ENCODE measurements at places on chromosomes 12 and 14. TPM values are rescaled to one million over a fixed set of nuclear protein-coding genes. Genes with fewer than 3 reads are reported as not detected.
A peak's percentile ranks its signal among the peaks of the same experiment; 100 is the strongest.

The CARMIL3 gene
- 13.0 TPM for total RNA-seq

The IFT43 gene
- total RNA-seq, result 17.5 TPM

The DPY19L2 gene
- 3.4 TPM for total RNA-seq

The PRB2 gene
- total RNA-seq, result not detected

DNA sequence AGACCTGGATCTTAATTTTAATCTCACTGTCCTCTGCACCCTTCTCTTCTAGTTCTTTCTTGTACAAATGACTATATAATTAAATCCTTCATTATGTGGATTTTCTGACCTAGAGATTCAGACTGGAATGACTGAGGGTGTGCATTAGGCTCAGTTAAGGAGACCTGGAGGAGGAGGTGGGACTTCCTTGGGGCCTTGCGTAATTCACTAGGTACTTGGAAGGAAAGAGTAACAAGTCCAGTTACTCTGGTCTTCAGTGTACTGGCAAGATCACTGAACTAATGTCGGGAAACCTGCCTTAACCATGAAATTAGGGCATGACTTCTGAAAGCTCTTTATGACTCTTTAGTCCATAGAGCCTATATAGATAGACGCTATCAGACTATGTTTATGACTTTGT lies 441.4 kb downstream of the EGLN3 start:
- no peak overlapping the region for H3K4me3 ChIP-seq
- H3K27ac ChIP-seq, result no peak overlapping the region
- no peaks in the 10 kb centered on the region for H3K27me3 ChIP-seq
- H3K4me1 ChIP-seq, result peaks cover 6% of the 10 kb centered on the region

DNA sequence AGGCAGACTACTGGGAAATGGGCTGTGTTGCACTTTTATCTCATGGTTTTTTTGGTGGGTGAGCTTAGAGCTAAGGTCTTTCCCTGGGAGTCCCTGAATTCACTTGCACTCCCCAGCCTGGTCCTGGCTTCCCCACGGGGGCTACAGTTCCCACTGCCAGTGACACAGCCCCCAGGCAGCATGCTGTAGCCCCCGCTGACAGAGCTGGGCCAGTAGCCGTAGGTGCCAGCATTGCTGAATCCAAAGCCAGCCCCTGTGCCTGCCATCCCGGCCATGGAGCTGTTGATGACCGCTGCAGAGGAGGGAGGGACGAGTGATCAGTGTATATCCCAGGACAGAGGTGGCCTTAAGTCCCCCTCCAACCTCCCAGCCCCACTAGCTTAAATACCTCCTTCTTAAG lies 6.9 kb upstream of the KRT72 start:
- DNase-seq, result no peak
- H3K27ac ChIP-seq, result no peak overlapping the region
- H3K36me3 ChIP-seq, result no peaks in the 10 kb centered on the region
- H3K27me3 ChIP-seq, result peaks cover 3% of the 10 kb centered on the region

- no peaks in the 10 kb centered on the region for H3K27me3 ChIP-seq
- no peak overlapping the region for H3K27ac ChIP-seq
- no peaks in the 10 kb centered on the region for H3K36me3 ChIP-seq
- H3K4me1 ChIP-seq, result peaks cover 12% of the 10 kb centered on the region
Observed at GRCh38 chr12:124612410-124612680, 44.9 kb upstream of the NCOR2 start.

DNA sequence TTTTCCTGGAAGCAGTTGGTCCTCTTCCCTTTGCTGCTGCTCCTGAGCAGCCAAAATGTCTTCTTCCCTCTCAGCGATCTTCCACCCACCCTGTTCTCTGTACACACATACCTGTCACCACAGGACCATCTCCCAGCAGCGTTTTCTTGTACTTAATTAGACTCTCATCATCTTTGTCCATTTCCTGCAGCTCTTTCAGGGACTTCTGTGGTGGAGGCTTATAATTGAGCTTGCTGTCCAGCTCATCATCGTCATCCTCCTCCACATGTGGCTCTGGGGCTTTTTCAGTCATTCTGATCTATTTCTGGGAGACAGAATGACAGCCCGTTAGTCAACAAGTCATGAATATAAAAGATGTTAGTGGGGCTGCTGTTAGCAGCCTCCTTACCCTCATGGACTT lies 11.0 kb downstream of the ARHGDIB start:
- DNase-seq, result no peak
- peaks cover 11% of the 10 kb centered on the region for H3K4me1 ChIP-seq
- no peak overlapping the region for H3K4me3 ChIP-seq
- H3K27ac ChIP-seq, result no peak overlapping the region
- H3K27me3 ChIP-seq, result no peaks in the 10 kb centered on the region
- H3K36me3 ChIP-seq, result no peaks in the 10 kb centered on the region

DNA sequence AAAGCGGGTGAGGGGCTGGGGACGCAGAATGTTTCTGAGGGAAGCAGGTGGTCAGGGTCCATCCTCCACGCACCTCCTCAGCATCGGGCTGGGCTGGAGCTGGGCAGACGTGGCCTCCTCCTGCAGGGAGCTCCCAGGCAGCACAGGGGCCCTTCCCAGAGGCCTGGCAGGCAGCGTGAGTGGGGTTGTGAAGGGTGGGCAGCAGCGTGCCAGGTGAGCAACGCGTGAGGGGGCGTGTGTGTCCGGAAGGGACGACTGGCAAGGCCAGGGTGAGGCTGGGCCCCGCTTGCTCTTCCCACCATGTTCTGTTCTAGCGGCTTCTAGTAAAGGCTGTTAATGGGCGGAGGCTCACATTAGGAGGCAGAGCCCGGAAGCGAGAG lies 17.1 kb downstream of the ANKRD9 start:
- H3K36me3 ChIP-seq, result no peaks in the 10 kb centered on the region
- no peaks in the 10 kb centered on the region for H3K27me3 ChIP-seq
- no peak for DNase-seq
- no peak overlapping the region for H3K4me3 ChIP-seq

DNA sequence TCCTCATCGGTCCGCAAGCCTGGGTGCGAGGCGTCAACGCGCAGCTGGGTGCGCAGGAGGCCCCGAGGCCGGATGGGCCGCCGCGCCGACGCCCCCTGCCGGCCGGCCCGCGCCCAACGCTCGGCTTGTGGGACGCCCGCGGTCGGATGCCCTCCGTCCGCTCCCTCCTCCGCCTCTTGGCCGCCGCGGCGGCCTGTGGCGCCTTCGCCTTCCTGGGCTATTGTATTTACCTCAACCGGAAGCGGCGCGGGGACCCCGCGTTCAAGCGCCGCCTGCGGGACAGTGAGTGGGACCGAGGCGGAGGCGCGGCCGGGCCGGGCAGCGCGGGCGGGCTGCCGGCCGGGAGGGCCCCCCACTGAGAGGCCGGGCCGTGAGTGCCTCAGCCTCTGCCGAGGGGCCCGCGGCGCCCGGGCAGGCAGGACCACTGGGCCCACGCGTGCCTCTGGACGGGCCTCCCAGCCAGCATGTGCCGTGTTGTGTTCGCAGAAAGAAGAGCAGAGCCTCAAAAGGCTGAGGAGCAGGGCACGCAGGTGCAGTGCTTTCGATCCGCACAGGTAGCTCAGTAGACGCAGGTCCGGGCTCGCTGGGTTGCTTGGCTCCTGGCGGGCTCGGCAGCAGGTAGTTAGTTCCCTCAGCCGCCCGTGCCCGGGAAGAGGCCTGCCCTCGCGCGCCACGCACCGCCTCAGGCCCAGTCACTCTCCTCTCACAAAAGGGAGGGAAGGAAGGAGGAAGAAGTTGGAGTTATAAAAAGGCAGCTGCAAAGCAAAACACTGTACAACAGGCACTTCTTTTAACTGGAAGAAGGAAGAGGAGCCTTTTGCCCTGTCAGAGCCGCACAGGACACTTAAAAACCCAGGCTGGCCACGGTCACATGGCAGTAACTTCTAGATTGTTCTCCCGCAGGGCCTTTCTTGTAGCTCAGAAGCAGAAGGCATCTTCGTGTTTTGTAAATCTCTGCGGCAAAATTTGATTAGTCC lies at the start of gene TOMM20L:
Gene TOMM20L (plus strand): TSS at position 119 of the 977 bp plus-strand sequence. CDS start 28 bp downstream, at position 147.
- peak within 1 kb of the TSS; percentile 81 for H3K27ac ChIP-seq
- H3K4me1 ChIP-seq, result peaks cover 31% of the 10 kb centered on the region
- H3K4me3 ChIP-seq, result peak within 1 kb of the TSS; percentile 68

GRCh38 chr14:59964251-59965007 lies 44.5 kb downstream of the LRRC9 start:
- peak overlapping the region; percentile 75 for H3K4me3 ChIP-seq
- H3K4me1 ChIP-seq, result peaks cover 10% of the 10 kb centered on the region
- no peak for DNase-seq
- no peaks in the 10 kb centered on the region for H3K27me3 ChIP-seq
- H3K27ac ChIP-seq, result no peak overlapping the region

GRCh38 chr12:6268484-6269157 lies 41.9 kb upstream of the PLEKHG6 start:
- H3K27me3 ChIP-seq, result no peaks in the 10 kb centered on the region
- peaks cover 56% of the 10 kb centered on the region for H3K4me1 ChIP-seq
- no peak for DNase-seq
- no peak overlapping the region for H3K4me3 ChIP-seq

- no peak for DNase-seq
- no peaks in the 10 kb centered on the region for H3K36me3 ChIP-seq
- no peaks in the 10 kb centered on the region for H3K27me3 ChIP-seq
- no peak overlapping the region for H3K4me3 ChIP-seq
- peaks cover 57% of the 10 kb centered on the region for H3K4me1 ChIP-seq
- H3K27ac ChIP-seq, result peak overlapping the region; percentile 55
Observed at GRCh38 chr12:3170423-3171194, 93.4 kb downstream of the TSPAN9 start.

GRCh38 chr12:99309812-99310211 lies 337.7 kb upstream of the GARIN6 start:
- DNase-seq, result no peak
- H3K4me3 ChIP-seq, result no peak overlapping the region
- H3K4me1 ChIP-seq, result no peaks in the 10 kb centered on the region
- H3K27me3 ChIP-seq, result no peaks in the 10 kb centered on the region
- no peak overlapping the region for H3K27ac ChIP-seq
- H3K36me3 ChIP-seq, result no peaks in the 10 kb centered on the region
